Mesangial cell (primary cell): ENCODE measurements at places on chromosomes 2 and 18. TPM values are rescaled to one million over a fixed set of nuclear protein-coding genes. Genes with fewer than 3 reads are reported as not detected.

Gene ARMC9
- total RNA-seq = 16.3 and 45.0 TPM in 2 replicates

Gene CD28
- total RNA-seq = not detected in 2 replicates

Gene SAG
- total RNA-seq = not detected in 2 replicates

Gene MDH1
- total RNA-seq = 114 and 119 TPM in 2 replicates

Gene COLEC12
- 1.6 and 9.4 TPM in 2 replicates for total RNA-seq

Gene ASB3
- 11.9 and 13.3 TPM in 2 replicates for total RNA-seq

Gene CNTNAP5
- not detected in 2 replicates for total RNA-seq

Gene CXCR4
- total RNA-seq = not detected in 2 replicates

Gene FER1L5
- total RNA-seq = under 0.01 TPM in 1 of 2 replicates, not detected in the other

Gene ALLC
- not detected in 2 replicates for total RNA-seq

Gene ALPI
- not detected in 2 replicates for total RNA-seq

Gene CNGA3
- not detected in 2 replicates for total RNA-seq

Gene PLEKHA3
- total RNA-seq = 4.6 and 4.8 TPM in 2 replicates

Gene CACNB4
- total RNA-seq = 0.13 and 0.16 TPM in 2 replicates

Gene CPO
- 0.13 TPM in 1 of 2 replicates, not detected in the other for total RNA-seq

Gene MAP4K4
- total RNA-seq = 61.2 and 77.7 TPM in 2 replicates

Gene HOXD12
- total RNA-seq = not detected in 2 replicates

Gene QPCT
- total RNA-seq = 17.9 and 23.2 TPM in 2 replicates

Gene KCNK3
- total RNA-seq = 0.49 and 1.4 TPM in 2 replicates

Gene RALB
- 19.1 and 33.9 TPM in 2 replicates for total RNA-seq

Gene COL4A4
- total RNA-seq = 0.81 and 2.2 TPM in 2 replicates

Gene CTIF
- total RNA-seq = 28.5 and 34.1 TPM in 2 replicates

Gene BCL11A
- 3.6 and 5.6 TPM in 2 replicates for total RNA-seq

Gene BOLL
- total RNA-seq = not detected in 2 replicates

Gene ERLEC1
- 62.4 and 106 TPM in 2 replicates for total RNA-seq

Gene RAB17
- total RNA-seq = 0.63 TPM in 1 of 2 replicates, not detected in the other

Gene TEKT4
- not detected in 2 replicates for total RNA-seq
